ENCODE measurements at places on chromosomes 2 and 18. TPM values are rescaled to one million over a fixed set of nuclear protein-coding genes. Genes with fewer than 3 reads are reported as not detected.

The KCNE4 gene
- 3.2 TPM for total RNA-seq

GRCh38 chr2:164523009-164523408, 98.3 kb downstream of the GRB14 start:
- DNase-seq, result no peak

The ACVR1C gene
- 0.54 TPM for total RNA-seq

DNA sequence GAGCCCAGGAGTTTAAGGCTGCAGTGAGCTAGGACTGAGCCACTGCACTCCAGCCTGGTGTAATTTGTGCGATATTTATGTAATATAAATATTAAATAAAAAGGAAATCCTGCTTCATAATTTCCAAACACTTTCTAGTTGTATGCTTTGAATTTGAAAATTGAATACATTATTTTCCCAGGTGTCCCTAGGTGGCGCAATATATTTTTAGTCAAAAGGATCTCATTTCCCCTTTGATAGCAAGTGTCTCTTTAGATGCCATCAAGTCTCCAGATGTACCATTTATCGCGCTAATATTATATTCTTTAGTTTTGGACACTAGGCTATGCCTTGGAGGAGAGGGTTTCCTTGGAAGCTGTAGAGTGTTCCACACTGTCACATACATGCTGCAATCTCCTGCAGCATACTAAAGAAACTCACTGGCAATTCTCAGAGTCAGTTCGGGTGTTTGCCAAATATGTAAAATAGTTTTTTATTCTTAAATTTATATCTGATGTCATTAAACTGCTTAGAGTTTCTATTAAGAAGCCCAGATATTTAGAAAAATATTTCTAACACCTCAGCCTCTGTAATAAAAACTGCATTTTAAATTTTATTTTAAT, 5.6 kb upstream of the WDR7 start:
- no peak for DNase-seq

DNA sequence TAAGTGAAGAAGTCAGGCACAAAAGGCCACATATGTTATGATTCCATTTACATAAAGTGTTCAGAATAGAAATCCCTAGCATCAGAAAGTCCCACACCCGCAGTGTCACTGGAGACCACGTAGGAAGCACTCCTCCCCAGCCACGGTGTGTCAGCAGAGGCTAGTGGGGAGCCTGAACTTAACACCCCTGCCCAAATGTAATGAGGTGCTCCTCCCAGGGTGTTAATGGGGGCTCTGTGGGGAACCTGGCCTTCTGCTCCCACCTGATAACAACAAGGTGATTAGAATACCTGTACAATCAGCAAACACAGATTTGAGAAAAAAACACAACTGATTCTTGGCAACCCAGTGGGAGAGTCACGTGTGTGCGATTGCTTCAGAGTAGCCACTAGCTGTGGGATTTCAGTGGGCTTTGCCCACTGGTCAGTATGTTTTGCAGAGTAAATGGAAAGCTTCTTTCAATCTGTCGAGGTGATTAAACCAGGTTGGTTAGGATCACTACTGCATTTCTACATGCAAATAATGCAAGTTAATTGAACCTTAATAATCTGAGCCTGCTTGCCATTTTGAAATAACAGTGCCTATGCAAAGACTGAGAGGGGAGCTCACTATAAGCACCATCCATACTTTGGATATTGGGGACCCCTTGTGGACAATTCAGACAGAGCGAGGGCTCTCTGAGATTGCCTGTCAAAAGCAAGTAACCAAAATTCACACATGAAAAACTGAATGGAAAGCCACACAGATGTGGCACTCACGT, 20.6 kb upstream of the ATRAID start:
- DNase-seq, result no peak

DNA sequence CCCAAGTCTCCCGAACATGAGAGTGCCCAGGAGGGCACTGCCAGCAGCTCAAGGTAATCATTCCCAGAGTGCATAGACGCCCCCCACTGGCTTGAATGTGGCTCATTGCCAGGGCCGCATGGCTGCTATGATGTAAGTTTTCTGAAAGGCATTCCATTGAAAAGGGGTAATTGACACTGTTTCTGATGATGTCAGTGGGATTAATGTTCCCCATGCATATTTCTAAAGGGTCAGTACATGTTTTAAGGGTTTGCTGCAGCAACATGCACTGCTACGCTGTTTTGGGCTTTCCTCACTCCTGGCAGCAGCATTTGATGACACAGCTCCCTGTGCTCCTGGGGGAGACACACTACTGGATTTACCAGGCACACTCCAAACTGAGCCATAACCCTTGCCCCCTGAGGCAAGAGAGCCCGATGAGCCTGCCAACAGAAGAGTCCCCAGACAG, 36.7 kb downstream of the KIAA2012 start:
- DNase-seq, result peak; percentile 62

DNA sequence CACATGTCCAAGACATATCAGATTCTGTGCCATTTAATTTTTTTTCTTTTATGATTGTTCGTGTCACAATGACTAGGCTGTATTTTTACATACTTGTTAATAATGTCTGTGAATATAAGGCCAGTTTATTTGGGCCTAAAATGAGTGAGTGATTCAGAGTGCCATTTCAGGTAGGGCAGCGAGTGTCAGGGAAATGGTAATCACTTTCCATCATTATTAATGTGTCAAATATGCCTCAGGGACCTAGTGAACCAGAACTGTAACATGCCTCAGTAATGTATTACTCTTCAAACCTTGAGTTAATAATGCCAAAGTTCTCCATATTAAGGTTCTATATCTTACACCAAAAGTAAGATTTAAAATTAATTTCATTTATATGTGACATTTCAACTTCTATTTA, 8.6 kb downstream of the FAM171B start:
- no peak for DNase-seq

GRCh38 chr18:61475931-61476330, 142.7 kb downstream of the CDH20 start:
- DNase-seq, result no peak

GRCh38 chr2:60741576-60741975, 14.5 kb upstream of the PAPOLG start:
- DNase-seq, result no peak

DNA sequence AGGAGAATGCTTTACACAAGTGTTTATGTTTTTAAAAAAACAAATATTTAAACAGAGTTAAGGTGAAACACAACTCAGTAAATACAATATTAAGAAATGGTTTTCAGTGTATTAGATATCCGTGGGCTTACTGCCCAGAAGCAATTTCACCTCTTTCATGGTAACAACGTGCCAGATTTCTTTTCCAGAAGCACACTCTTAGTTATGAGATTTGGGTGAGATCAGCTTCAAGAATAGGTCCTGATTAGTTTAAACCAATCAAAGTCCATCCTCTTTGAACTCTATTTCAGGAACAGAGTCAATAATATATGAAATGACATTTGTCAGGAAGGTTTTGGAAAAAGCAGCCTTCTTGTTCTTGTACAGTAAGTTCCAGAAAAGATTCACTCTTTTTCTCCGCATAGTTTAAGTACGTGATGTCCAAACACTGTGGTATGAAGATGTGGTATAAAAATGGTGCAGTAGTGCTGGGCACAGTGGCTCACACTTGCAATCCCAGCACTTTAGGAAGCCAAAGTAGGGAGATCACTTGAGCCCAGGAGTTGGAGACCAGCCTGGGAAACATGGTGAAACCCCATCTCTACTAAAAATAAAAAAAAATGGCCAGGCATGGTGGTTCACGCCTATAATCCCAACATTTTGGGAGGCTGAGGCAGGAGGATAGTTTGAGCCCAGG, 14.7 kb downstream of the USP34 start:
- no peak for DNase-seq

DNA sequence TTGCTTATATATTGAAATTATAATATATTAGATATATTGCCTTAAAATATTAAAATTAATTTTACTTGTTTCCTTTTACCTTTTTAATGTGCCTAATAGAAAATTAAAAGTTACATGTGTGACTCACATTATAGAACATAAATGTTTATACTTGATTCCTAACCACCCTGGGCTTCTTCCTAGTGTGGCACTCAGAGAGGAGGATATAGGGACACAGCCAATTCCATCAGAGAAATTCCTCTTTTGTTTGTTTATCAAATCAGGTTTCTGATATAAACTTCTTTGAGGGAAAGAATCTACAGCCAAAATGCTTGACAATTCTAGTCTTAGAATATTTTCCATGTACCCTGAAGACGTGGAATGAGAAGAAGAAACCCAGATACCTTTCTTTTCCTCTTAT, 348.9 kb upstream of the NRP2 start:
- DNase-seq, result no peak

The KCNIP3 gene
- 8.4 TPM for total RNA-seq

DNA sequence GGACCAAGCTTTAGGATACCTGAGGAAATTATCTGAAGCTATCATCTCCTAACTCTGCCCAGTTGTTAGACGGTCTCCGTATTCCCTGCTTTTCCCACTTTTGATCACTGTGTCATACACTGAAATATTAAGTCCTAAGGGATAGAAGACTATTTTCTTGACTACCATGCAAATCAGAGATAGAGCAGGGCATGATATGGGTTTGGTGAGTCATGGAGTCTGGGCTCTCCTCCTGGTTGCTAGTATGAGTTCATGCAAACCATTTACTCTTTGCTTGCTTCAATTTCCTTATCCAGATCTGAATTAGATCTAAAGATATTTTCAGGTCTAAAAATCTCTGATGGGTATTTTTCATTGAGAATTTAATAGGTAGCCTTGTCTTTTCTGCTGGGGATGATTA, 55.0 kb downstream of the EHBP1 start:
- no peak for DNase-seq

- DNase-seq, result no peak
These were observed 185.9 kb upstream of the FOSL2 start for GRCh38 chr2:28206762-28207161.

DNA sequence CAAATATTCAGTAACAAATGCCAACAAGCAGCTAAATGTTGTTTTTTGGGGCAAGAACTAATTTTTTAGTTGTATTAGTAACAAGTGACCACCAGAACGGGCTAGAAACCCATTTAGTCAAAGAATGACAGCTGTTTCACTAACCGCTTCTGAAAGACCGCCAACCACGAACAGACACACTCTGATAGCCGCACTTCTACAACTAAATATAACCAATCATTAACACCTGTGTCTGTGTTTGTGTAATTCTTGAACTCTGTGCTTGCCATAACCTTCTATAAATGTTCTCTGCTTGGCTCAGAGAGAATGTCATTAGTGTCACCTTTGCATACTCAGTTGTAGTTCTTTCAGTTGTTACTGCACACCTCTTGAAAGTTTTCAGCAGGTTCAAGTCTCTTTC, 526.3 kb upstream of the LRRTM1 start:
- DNase-seq, result no peak

GRCh38 chr2:230012267-230012884, 56.3 kb downstream of the SLC16A14 start:
- DNase-seq, result no peak

GRCh38 chr2:79982445-79982844, 322.1 kb downstream of the LRRTM1 start:
- no peak for DNase-seq

The FSIP2 gene
- 0.13 TPM for total RNA-seq

GRCh38 chr18:46324087-46324955, 220.1 kb downstream of the HAUS1 start:
- DNase-seq, result no peak

The GAD1 gene
- total RNA-seq, result not detected

DNA sequence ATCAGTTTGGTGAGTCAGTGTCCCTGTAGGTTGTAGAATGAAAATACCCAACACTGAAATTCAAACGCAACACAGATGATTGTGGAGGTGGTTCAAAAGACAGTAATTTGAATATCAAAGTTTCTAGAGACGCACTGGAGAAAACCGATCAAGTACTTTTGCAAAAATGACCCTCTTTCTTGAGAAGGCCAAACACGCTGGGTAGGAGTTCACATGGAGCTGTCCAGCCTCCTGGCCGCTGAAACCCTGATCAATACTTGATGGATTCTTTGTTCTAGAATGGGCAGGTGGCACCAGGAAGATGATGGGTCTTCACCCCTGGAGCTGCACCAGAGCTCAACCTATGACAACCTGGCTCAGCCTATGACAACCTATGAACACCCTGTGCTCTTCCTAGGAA, 39.7 kb upstream of the UBE2F start:
- no peak for DNase-seq

The FAM124B gene
- 1.00 TPM for total RNA-seq

The CBLN2 gene
- total RNA-seq, result not detected

GRCh38 chr2:58376592-58376991, 135.5 kb upstream of the FANCL start:
- DNase-seq, result no peak

The RAX gene
- not detected for total RNA-seq

The TWIST2 gene
- 1.9 TPM for total RNA-seq

GRCh38 chr18:48622911-48623431, 84.1 kb downstream of the CTIF start:
- DNase-seq, result no peak

DNA sequence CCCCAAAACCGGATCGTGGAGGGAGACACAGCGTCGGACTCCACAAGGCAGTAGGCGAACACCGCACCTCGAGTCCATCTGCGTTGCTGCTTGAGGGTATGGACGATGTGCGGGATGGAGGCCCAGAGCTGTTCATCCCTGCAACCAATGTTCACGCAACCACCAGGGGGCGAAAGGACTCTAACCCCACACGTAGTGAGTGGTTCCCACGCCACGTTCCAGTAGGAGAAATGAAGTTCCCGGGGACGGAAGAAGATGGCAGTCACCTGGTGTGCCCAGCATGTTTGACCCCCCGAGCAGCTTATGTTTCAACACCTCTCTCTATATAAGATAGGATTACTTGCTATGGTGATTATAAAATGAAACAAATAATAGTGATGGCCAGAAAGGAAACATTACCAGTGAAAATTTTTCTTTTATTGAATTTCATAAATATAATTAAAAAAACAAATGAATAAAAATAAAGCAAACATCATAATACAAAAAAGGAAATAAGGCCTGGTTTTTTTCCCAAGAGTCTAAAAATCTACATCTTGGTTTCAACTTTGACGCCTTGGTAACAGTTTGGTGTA, 184.3 kb downstream of the SH3BP4 start:
- DNase-seq, result peak; percentile 85

GRCh38 chr2:54228945-54229344, 27.1 kb downstream of the TSPYL6 start:
- DNase-seq, result peak; percentile 65

DNA sequence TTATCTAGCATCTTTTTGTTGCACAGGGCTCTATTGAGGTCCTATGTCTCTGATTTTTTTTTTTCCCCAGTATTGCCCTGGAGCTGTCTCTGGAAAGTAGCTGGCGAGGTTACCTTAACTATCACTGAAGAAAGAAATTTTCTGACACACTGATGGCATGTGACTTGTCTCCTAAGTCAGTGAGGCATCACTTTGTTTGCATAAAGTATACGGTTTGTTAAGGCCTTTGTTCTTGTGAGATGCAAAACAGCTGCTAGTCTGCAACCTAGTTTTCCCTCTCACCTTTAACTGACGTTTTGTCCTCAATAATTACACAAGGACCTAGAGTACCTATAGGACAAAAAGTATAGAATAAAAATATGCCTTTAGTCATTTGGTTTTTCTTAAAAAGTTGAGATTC, 41.8 kb downstream of the UBXN4 start:
- DNase-seq, result no peak

GRCh38 chr2:23993736-23994269, 16.1 kb upstream of the MFSD2B start:
- DNase-seq, result no peak

All from Right ventricle myocardium superior (tissue), 1 donor.